ENCODE measurements at places on chromosomes 3 and 15. TPM values are rescaled to one million over a fixed set of nuclear protein-coding genes. Genes with fewer than 3 reads are reported as not detected.

Gene CCDC12
- total RNA-seq: 29.2 TPM

Gene CCR8
- total RNA-seq: not detected

Gene SH3GL3
- total RNA-seq: under 0.01 TPM

Gene MCTP2
- 5.6 TPM for total RNA-seq

Gene SNAPC5
- total RNA-seq: 28.6 TPM

Gene FSD2
- total RNA-seq: not detected

Gene LYZL4
- not detected for total RNA-seq

Gene SAXO2
- 0.66 TPM for total RNA-seq

Gene GOLGA6L4
- total RNA-seq: 1.5 TPM

Gene COL6A5
- under 0.01 TPM for total RNA-seq

Gene GREM1
- total RNA-seq: 364 TPM

Gene CCDC13
- total RNA-seq: 0.51 TPM

Gene UQCC5
- total RNA-seq: 5.1 TPM

Gene BUB1B
- total RNA-seq: 5.4 TPM

Gene TNIK
- total RNA-seq: 39.3 TPM

Gene CCR3
- total RNA-seq: 0.26 TPM

Gene TSC22D2
- total RNA-seq: 23.6 TPM

Gene CATSPER2
- 2.3 TPM for total RNA-seq

Gene RPS17
- 2,665 TPM for total RNA-seq

Gene CHRM5
- total RNA-seq: not detected

Gene ASB7
- total RNA-seq: 15.7 TPM

Gene CYP8B1
- not detected for total RNA-seq

Gene NLGN1
- 2.1 TPM for total RNA-seq

Gene CYP11A1
- total RNA-seq: 0.33 TPM

Gene TLR9
- total RNA-seq: under 0.01 TPM

Gene TGM5
- total RNA-seq: not detected

Gene CPNE9
- not detected for total RNA-seq

Gene PPP2R3A
- total RNA-seq: 10.5 TPM

Gene KCNMB3
- total RNA-seq: 1.5 TPM

Gene FBN1
- 260 TPM for total RNA-seq

Gene CYP19A1
- total RNA-seq: 3.9 TPM
